Mammary microvascular endothelial cell (primary cell): ENCODE measurements at places on chromosomes 1 and 21. TPM values are rescaled to one million over a fixed set of nuclear protein-coding genes. Genes with fewer than 3 reads are reported as not detected.

IFNLR1 gene
- 0.07 TPM in 1 of 2 replicates, not detected in the other for total RNA-seq

RGS13 gene
- total RNA-seq = not detected in 2 replicates

LCE1D gene
- not detected in 2 replicates for total RNA-seq

C1orf56 gene
- 2.5 and 3.9 TPM in 2 replicates for total RNA-seq

OR14I1 gene
- total RNA-seq = not detected in 2 replicates

UCK2 gene
- total RNA-seq = 61.1 and 62.0 TPM in 2 replicates

S100A7 gene
- total RNA-seq = not detected in 2 replicates

MAP1LC3C gene
- total RNA-seq = not detected in 2 replicates

USP25 gene
- 33.4 and 35.4 TPM in 2 replicates for total RNA-seq

PTCH2 gene
- 0.13 and 0.20 TPM in 2 replicates for total RNA-seq

OR6N1 gene
- total RNA-seq = not detected in 2 replicates

AMY1C gene
- not detected in 2 replicates for total RNA-seq

P3R3URF gene
- total RNA-seq = not detected in 2 replicates

PIGV gene
- 4.8 and 8.4 TPM in 2 replicates for total RNA-seq

HES4 gene
- 12.7 and 14.3 TPM in 2 replicates for total RNA-seq

YBEY gene
- total RNA-seq = 13.8 and 17.2 TPM in 2 replicates

SYT14 gene
- 0.34 and 0.73 TPM in 2 replicates for total RNA-seq

CYB561D1 gene
- 4.4 and 5.4 TPM in 2 replicates for total RNA-seq

ANKRD45 gene
- total RNA-seq = not detected in 2 replicates

PLA2G2C gene
- not detected in 2 replicates for total RNA-seq

CRB1 gene
- not detected in 2 replicates for total RNA-seq

DRAXIN gene
- total RNA-seq = 0.25 and 0.27 TPM in 2 replicates

DAP3 gene
- total RNA-seq = 85.8 and 95.3 TPM in 2 replicates

LRRC39 gene
- 0.13 TPM in 1 of 2 replicates, not detected in the other for total RNA-seq

SPRR5 gene
- not detected in 2 replicates for total RNA-seq

RGS7 gene
- 0.30 and 0.80 TPM in 2 replicates for total RNA-seq

FCRLB gene
- total RNA-seq = 3.6 and 4.0 TPM in 2 replicates

KRTAP19-4 gene
- total RNA-seq = not detected in 2 replicates

RGS16 gene
- total RNA-seq = 0.07 TPM in 1 of 2 replicates, not detected in the other

INSRR gene
- not detected in 2 replicates for total RNA-seq

SLC2A5 gene
- not detected in 2 replicates for total RNA-seq

FMOD gene
- 0.84 and 0.87 TPM in 2 replicates for total RNA-seq

OLIG2 gene
- total RNA-seq = not detected in 2 replicates

LRRIQ3 gene
- total RNA-seq = 0.27 and 0.34 TPM in 2 replicates

WNT2B gene
- total RNA-seq = 0.59 and 0.73 TPM in 2 replicates

SDHB gene
- 163 and 185 TPM in 2 replicates for total RNA-seq

CTSK gene
- total RNA-seq = 2.6 and 4.3 TPM in 2 replicates

CELA3A gene
- total RNA-seq = not detected in 2 replicates

RASAL2 gene
- 12.3 and 15.3 TPM in 2 replicates for total RNA-seq

RNU1-1 gene
- total RNA-seq = under 0.01 TPM in 1 of 2 replicates, not detected in the other

SLC45A3 gene
- 13.7 and 14.1 TPM in 2 replicates for total RNA-seq

SH2D5 gene
- 2.9 and 5.1 TPM in 2 replicates for total RNA-seq

TNNI3K gene
- not detected in 2 replicates for total RNA-seq

GPA33 gene
- total RNA-seq = not detected in 2 replicates

SLC41A1 gene
- total RNA-seq = 10.5 and 18.7 TPM in 2 replicates

CA6 gene
- total RNA-seq = not detected in 2 replicates

SAMSN1 gene
- 0.33 and 0.59 TPM in 2 replicates for total RNA-seq
